Neural progenitor cell (in vitro differentiated cells): ENCODE measurements at places on chromosomes 4 and X.

DNA sequence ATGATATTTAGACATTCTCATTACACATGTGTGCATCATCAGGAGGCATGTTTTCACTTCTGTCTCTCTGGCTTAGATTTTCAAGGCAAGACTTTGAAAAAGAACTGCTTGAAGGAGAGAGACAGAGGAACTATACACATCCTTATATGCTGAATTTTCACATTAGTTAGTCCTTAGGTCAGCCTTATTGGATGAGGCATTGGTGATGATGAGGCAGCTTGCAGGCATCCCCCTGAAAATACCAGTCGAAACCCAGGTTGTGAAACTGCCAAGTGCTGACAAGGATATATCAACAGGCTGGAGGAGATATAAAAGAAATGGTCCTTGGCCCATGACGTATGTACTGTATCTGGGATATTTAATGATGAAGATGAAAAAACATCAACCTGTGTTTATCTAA is 297.2 kb upstream of the AADAT start:
- DNase-seq: no peak

DNA sequence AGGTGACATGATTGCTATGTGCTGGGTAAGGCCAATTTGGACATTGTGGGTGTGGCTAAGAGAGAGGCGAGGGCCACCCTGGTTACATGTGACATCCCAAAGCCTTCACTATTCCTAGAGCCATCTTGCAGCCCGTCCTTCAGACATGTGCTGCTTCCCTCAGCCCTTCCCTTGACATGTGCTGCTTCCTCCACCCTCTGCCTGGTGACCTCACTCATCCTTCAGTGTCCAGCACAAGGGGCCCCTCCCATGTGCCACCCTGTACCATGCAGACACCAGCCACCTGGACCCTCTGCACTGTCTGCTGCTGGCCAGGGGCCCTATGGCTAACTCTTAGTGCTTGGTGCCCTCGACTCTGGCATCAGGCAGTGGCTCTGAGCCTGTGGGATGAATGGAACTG is 27.4 kb downstream of the ADRA2C start:
- DNase-seq: no peak

DNA sequence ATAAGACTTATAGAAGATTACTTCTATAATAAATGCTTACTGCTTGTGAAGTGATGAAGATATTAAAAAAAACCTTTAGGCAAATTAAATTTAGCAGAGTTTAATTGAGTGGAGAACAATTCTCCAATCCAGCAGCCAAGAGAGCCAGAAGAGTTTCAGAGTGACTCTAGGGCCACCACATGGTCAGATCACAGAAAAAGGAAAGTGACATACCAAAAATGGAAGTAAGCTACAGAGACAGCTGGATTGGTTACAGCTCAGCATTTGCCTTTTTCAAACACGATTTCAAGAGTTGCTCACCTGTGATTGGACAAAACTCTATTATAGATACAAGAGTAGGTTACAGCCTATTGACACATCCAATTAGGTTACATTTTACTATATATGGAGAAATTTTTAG is 79.0 kb upstream of the TRAM1L1 start:
- DNase-seq: no peak

DNA sequence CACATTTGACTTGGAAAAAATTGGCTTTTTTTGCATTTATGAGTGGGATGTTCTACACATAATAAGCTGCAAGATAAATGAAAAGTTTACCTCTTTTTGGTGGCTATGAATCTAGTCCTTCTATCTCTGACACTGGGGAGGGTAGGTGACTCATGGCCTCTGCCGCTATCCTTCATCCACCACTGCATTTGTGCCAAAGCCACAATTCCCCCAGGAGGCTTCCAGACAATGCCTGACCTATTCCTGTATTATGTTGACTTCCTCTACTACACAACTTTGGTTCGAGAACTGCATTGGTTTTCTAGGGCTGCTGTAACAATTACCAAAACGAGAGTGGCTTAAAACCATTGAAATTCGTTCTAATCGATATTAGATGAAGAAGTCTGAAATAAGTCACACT is 245.6 kb downstream of the TRAM1L1 start:
- DNase-seq: no peak

GRCh38 chrX:115068896-115069295 is 51.5 kb upstream of the IL13RA2 start:
- DNase-seq: no peak

- DNase-seq: no peak
Measured at GRCh38 chr4:128155231-128155855, 94.2 kb downstream of the LARP1B start.

- no peak for DNase-seq
Measured at GRCh38 chr4:123589301-123589700, 192.7 kb downstream of the SPRY1 start.

- no peak for DNase-seq
Measured at GRCh38 chr4:116088771-116089170, 975.4 kb upstream of the NDST4 start.

DNA sequence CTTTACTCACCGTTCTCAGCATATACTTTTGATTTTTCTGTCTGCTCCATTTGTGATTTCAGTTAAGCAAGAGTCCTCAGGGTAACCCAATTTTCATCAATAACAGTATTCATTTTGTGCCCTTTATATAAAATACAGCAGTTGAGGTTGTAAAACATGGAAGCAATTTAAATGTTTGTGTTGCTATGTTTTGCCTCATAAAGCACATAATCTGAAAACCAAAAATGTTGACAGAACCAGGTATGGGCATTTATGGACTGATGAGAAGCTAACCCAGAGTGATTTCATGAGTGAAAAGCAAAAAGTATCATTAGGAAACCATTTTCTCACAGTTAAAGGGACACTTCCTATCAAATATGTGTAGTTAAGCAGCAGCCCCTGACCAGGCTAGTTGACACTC is at the start of gene ASIC5:
Gene ASIC5 (minus strand): TSS at position 101 of the 400 bp plus-strand sequence. CDS start 51 bp downstream, at position 50.
- DNase-seq: no peak

DNA sequence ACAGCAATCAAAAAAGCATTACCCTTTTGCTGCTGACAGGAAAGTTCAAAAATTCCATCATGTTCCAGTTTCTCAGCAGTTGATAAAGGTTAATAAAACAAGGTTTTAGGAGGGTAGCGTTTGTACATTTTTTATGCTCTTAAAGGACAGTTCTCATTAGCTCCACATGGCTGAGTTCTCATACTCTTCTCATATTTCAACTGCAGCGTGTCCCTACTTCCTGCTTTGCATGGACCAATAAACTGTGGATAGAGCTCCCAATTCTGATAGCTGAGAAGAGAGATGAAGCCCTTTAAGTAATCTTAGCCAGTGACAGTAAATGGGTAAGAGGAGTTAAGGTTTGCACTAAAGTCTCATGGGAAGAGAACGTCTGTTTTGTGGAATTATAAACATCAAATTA is 53.5 kb downstream of the SPANXA2 start:
- DNase-seq: peak; percentile 11

- DNase-seq: no peak
Measured at GRCh38 chr4:122584519-122584918, 36.3 kb downstream of the IL21 start.

- no peak for DNase-seq
Measured at GRCh38 chr4:74066232-74066631, 27.7 kb upstream of the CXCL3 start.

- DNase-seq: no peak
Measured at GRCh38 chr4:53651156-53651735, 60.0 kb upstream of the LNX1 start.

DNA sequence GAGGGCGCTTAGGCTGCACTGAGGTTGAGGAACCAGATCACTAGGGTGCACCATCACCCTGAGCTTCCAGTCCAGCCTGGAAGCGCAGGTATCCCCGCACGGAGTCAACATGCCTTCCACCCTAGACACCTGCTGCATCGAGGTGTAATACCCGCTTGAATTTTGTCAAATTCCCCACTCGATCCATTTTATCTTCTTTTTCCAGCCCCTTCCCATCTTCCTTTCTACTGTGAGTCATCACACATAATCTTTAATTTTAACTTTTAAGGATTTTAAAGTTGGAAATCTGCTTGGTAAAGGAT is 821 bp downstream of the PLK4 start:
- DNase-seq: no peak

GRCh38 chr4:66160606-66161005 is 490.3 kb upstream of the EPHA5 start:
- DNase-seq: no peak

GRCh38 chr4:174317531-174317930 is 33.8 kb downstream of the CEP44 start:
- no peak for DNase-seq

- DNase-seq: no peak
Measured at GRCh38 chrX:41705680-41706374, 17.1 kb downstream of the GPR34 start.

DNA sequence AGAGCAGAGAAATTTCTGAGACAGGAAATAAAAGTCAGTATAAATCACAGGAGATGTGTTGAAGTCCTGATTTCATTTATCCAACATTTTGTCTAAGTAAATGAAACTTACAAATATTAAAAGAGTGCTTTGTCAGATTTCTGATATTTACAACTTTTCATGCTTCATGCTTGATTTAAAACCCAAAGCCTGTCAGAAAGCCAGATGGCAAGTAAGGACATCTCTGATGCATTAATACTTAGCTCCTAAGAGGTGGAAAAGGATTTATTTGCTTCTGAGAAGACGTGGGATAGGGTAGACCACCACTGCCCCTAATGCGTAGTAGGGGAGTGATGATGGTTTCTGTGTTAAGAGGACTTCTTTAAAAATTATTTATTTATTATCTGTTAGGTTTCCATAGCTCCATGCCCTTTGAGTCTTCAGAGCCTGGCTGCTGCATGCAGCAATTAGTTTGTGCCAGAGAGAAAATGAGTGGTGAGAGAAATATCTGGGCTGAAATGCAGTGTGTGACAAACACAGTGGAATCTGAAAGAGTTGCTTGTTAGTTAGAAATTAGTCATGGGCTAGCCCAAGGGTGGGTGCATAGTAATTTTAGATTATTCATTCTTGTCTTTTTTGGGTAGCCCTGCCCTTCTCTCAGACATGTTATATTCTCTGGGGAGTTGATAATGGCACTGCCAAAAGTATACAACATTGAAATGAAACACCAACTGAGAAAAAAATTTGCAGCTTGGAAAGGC is 333.8 kb downstream of the C4orf33 start:
- no peak for DNase-seq

- DNase-seq: no peak
Measured at GRCh38 chr4:115918149-115918548, 804.7 kb upstream of the NDST4 start.

DNA sequence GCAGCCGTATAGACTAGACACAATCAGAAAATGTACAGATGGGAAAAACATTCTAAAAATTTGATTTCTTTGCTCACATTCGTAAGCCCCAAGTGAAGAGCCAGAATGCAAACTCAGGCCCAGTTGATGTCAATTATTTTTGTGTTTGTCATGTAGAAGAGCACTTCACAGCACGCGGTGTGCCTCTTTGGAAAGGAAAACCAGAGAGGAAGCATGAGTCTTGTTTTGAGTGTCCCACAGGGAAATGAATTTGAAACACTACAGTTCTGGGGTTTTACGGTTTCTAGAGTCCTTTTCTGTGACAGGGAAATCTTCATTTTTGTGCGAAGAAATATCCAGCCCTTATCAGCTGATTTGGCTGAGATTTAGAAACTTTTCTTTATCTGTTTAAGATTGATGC is 554.6 kb upstream of the BOD1L1 start:
- DNase-seq: no peak

DNA sequence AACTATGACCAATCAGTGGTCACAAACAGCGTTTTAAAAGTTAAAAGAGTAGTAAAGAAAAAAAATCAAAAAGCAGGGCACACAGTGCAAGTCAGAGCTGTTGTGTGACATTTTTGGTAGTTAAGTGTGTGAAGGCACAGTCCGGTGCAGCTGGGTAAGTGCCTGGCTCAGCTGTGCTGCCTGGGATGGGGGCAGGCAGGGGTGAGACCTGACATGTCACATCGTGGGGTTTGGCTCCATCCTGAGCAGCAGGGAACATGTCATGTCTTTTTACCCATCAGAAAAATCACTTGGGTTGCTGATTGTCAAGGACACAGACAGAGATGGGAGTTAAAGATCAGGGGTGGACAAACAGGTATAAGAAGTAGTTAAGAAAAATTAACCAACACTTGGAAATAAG is 125.1 kb downstream of the NSUN7 start:
- no peak for DNase-seq

GRCh38 chr4:138946306-138946705 is 69.3 kb upstream of the NOCT start:
- DNase-seq: no peak

DNA sequence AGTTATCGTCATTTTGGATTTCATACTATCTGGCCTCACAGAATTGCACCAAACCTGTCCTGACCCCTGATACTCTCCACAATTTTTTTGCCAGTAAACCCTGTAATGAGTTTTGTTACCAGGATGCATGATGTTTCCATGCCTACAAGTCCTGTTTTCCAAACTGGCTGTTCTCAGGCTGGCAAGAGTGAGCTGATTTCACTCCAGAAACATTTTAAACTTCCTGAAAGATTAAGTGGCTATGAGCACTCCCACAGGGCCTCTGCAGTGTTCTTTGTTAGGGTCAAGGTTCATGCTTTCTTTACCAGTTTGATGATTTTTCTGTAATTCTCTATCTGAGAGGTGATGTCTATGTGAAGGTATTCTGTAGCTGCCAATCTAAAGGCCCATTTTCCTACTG is 31.7 kb upstream of the PDLIM3 start:
- DNase-seq: no peak

- no peak for DNase-seq
Measured at GRCh38 chr4:8015512-8015911, 75.9 kb upstream of the AFAP1 start.

DNA sequence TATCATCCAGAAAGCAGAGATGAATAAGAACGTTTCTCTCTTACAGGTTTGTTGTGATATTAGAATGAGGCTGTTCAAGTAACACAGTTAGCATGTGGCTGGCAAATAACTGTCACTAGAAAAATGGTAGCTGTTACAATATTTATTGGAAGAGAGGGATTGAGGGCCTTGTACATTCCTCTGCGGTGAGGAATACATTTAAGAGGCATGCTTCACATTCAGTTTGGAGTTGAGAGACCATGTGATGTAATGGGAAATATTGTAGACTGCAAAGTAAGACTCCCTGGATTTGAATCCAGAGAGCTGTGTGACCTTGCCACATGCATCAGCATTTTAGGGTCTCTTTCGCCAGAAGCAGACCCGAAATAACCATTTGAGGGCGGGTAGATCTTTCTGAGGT is 104.8 kb upstream of the KIT start:
- no peak for DNase-seq

GRCh38 chr4:1249731-1250526 is 999 bp upstream of the CTBP1 start:
- no peak for DNase-seq

DNA sequence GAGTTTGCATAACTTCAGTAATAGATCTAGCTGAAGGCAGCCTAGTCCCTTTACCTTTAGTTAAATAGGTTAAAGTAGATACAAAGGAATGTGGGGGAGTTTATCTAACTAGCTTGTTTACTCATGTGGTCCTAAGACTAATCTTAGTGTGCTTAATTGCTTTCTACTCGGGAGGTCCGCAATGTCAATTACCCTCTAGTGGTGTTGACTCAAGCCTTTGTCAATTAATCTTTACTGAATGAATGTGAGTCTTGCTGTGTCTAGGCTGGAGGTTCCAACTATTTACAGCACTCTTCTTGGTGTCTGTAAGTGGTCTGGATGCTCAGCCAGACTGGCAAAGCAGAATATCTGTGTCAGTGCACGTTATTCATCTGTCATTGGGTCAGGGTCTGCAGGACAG is 17.9 kb upstream of the YTHDC1 start:
- DNase-seq: peak; percentile 49

- DNase-seq: no peak
Measured at GRCh38 chr4:149029056-149029651, 586.9 kb upstream of the NR3C2 start.
